ENCODE measurements at places on chromosomes 5 and 9. TPM values are rescaled to one million over a fixed set of nuclear protein-coding genes. Genes with fewer than 3 reads are reported as not detected.

MORN5 gene
- not detected for total RNA-seq

GRCh38 chr5:152736906-152737305, 331.8 kb upstream of the NMUR2 start:
- H3K36me3 ChIP-seq = no peaks in the 10 kb centered on the region
- no peak for DNase-seq
- no peaks in the 10 kb centered on the region for H3K27me3 ChIP-seq
- H3K4me1 ChIP-seq = no peaks in the 10 kb centered on the region
- no peak overlapping the region for H3K27ac ChIP-seq

- H3K36me3 ChIP-seq = no peaks in the 10 kb centered on the region
- no peaks in the 10 kb centered on the region for H3K4me1 ChIP-seq
- no peak for DNase-seq
- H3K27ac ChIP-seq = no peak overlapping the region
- no peaks in the 10 kb centered on the region for H3K27me3 ChIP-seq
- no peak overlapping the region for H3K4me3 ChIP-seq
These were observed 74.2 kb upstream of the SUSD1 start for GRCh38 chr9:112249277-112249676.

- H3K4me1 ChIP-seq = no peaks in the 10 kb centered on the region
- no peak for DNase-seq
- H3K27me3 ChIP-seq = no peaks in the 10 kb centered on the region
- H3K4me3 ChIP-seq = no peak overlapping the region
These were observed 1046.2 kb downstream of the CDH12 start for GRCh38 chr5:21806943-21807342.

GRCh38 chr5:125120012-125120411, 373.6 kb upstream of the ZNF608 start:
- H3K27ac ChIP-seq = no peak overlapping the region

DNA sequence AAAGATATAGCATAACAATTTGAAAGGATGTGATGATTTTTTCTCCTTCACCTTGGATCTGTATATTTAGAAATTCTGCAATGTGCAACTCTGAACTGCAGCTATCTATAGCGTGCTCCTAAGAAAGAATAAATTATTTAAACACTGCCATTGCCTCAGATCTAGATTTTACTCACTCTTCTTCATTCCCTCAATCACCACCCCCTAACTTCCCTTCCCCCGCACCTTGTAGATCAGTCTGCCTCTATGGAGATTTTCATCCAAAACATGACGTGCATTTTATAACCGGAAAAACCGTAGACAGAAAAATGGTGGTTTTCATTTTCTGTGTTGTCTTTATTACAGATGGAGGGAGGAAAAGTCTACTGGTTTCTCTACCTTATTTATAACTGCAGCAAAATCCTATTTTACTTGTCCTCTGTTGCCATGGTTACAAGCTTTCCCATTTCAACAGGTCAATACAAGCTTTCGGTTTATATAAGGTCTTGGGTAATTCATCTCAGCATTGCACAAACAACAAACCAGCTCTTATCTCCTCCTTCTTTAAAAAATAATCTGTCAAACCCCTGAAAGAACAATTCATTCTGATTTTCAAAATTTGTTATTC, 480.0 kb downstream of the TAF11L14 start:
- no peaks in the 10 kb centered on the region for H3K27me3 ChIP-seq
- H3K36me3 ChIP-seq = no peaks in the 10 kb centered on the region
- no peak overlapping the region for H3K27ac ChIP-seq
- no peak for DNase-seq

GRCh38 chr9:19137282-19137681, 10.0 kb upstream of the PLIN2 start:
- no peak overlapping the region for H3K4me3 ChIP-seq
- no peaks in the 10 kb centered on the region for H3K36me3 ChIP-seq
- H3K27me3 ChIP-seq = no peaks in the 10 kb centered on the region
- no peak overlapping the region for H3K27ac ChIP-seq

- no peaks in the 10 kb centered on the region for H3K27me3 ChIP-seq
- H3K27ac ChIP-seq = peak overlapping the region; percentile 16
- no peaks in the 10 kb centered on the region for H3K36me3 ChIP-seq
- no peak overlapping the region for H3K4me3 ChIP-seq
- no peak for DNase-seq
These were observed 97.4 kb upstream of the ITGA1 start for GRCh38 chr5:52690236-52690768.
